HT1080 (cell line): ENCODE measurements at places on chromosomes 16 and 17. TPM values are rescaled to one million over a fixed set of nuclear protein-coding genes. Genes with fewer than 3 reads are reported as not detected.
A peak's percentile ranks its signal among the peaks of the same experiment; 100 is the strongest.

Gene PLK1
- total RNA-seq: 127 and 166 TPM in 2 replicates

Gene TMED6
- total RNA-seq: 0.11 and 0.23 TPM in 2 replicates

Gene MPV17L
- total RNA-seq: not detected in 2 replicates

Gene ABCA9
- not detected in 2 replicates for total RNA-seq

Gene KRT27
- total RNA-seq: not detected in 2 replicates

Gene ITFG1
- 26.9 and 34.4 TPM in 2 replicates for total RNA-seq

Gene KRTAP17-1
- not detected in 2 replicates for total RNA-seq

DNA sequence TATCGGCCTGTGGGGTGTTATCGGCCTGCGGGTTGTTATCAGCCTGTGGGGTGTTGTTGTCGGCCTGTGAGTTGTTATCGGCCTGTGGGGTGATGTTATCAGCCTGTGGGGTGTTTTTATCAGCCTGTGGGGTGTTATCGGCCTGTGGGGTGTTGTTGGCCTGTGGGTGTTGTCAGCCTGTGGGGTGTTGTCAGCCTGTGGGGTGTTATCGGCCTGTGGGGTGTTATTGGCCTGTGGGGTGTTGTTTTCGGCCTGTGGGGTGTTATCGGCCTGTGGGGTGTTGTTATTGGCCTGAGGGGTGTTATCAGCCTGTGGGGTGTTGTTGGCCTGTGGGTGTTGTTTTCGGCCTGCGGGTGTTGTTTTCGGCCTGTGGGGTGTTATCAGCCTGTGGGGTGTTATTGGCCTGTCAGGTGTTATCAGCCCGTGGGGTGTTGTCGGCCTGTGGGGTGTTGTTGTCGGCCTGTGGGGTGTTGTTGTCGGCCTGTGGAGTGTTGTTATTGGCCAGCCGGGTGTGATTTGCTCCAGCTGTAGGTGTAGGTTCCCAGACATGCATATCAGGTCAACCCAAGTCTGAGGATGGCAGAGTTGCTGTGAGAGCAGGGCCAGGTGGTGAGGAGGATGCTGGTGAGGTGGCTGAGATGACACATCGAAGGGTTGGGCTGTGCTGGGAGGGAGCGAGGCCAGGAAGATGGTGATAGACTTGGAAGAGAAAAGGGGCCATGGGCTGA is 7.1 kb downstream of the TRARG1 start:
- no peak for DNase-seq

DNA sequence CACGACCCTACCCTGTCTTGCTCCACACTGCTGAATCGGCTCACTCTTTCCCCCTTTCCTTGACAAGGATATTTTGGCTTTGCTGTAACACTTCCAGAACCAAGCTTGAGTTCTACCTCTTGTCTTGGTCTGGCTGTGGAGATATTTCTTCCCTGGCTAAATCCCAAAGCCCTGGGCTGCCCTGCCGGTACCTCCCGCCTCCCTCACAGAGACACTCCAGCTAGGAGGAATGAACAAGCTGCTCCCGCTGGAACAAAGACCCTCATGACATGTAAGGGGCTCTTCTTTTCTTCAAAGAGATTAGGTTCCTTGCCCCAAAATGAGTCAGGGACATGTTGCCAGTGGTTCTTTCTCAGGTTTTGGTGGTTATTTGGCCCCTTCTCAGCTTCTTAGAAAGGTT is 10.8 kb downstream of the INPP5K start:
- no peak for DNase-seq

GRCh38 chr17:73090396-73091202 is 1.9 kb downstream of the SLC39A11 start:
- DNase-seq: no peak

DNA sequence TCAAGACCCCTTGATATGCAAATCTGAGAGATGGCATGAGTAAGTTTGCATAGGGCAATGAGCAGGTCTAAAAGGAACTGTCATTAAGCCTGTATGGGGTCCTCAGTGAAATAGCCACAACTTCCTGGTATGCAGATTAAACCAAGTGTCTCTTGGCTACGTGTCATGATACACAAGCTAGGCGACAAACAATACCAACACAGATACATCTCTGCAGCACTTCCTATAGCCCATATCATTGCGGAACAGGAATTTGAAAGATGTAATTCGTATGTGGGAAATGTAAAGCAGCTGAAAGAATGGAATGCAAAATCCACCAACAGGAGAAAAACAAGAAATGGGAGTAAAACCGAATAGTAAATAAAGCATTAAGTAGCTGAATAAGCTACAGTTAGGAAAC is 12.9 kb downstream of the PRSS22 start:
- no peak for DNase-seq

- DNase-seq: no peak
Observed at GRCh38 chr16:14549789-14550153, 80.3 kb downstream of the PARN start.

GRCh38 chr17:79006794-79007503 is 2.6 kb downstream of the CANT1 start:
- no peak for DNase-seq

DNA sequence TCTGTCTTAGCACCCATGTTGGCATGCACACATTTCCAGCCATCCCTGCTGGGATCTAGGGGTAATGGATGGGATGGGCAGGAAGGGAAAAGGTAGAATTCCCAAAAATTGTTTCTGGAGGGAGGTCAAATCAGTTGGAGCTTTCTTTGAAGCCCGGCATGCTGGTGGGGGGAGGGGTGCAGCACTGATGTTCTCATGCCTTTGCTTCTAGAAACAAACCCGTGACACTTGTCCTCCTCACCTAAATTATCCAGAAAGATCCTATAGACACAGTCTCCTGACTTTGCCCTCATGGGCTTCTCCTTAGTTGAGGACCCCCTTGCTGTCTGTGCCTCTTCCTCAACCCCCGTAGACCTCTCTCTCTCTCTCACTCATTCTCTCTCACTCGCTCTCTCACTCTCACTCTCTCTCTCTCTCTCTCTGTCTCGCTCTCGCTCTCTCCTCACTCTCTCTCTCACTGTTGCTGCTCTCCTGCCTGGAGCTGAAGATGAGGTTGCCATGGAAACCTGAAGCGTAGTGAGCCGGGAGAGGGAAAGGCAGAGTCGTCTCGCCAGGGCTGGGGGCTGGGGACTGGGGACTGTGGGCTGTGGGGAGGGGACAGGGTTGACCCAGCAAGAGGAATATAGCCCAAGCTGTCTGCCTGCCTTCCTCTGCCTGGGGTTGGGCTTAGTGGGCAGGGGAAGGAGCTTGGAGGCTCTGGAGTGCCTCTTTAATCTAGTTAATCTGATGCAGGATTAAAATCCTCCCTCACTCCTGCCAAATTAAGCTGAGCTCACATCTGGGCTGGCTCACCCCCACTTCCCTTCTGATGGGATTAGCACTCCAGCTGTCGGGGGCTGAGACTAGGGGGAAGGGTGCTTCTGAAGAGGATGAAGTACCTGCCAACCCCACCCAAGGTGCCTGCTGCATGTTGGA is 16.1 kb downstream of the LASP1 start:
- no peak for DNase-seq

- no peak for DNase-seq
Observed at GRCh38 chr16:11586378-11586855, 302 bp downstream of the LITAF start.

DNA sequence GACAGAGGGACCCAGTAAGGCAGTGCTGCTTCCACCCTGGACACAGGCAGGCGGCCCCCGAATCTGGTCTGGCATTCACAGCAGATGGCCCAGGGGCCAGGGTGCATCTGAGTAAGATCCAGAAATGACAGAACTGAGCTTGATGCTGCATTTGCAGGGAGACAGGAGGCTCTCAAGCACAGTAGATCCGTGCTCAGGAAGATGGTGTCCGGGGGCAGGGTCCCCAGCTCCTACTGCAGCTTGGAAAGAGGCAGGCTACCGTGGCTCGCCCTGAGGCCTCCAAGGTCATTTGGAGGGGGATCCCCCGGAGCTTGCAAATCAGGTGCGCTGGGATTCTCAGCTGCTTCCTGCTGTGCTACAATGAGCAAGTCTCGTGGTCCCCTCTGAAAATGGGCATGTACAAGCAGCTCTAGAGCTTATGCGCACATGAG is 2.2 kb downstream of the C16orf95 start:
- DNase-seq: no peak

- DNase-seq: no peak
Observed at GRCh38 chr17:30187573-30187972, 47.9 kb downstream of the SLC6A4 start.

DNA sequence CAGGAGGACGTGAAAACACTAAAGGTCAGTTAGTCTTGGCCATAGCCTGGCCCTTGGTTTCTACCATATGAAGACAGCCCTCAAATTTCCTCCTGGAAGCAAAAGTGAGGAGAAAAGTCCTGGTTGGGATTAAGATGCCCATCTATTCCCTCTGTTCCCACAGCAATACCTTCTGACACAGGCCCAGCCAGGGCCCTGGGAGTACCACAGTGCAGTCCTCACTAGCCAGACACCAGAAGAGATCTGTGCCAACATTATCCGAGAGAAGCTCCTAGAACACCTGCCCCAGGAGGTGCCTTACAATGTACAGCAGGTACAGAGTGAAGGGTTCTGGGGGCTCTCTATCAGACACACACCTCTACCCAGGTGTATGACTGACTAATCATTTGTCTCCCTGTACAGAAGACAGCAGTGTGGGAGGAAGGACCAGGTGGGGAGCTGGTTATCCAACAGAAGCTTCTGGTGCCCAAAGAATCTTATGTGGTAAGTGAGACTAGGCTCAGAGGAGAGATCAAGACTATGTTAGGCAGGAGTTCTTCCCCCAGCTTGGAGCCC is 4.1 kb downstream of the ERAL1 start:
- DNase-seq: no peak

DNA sequence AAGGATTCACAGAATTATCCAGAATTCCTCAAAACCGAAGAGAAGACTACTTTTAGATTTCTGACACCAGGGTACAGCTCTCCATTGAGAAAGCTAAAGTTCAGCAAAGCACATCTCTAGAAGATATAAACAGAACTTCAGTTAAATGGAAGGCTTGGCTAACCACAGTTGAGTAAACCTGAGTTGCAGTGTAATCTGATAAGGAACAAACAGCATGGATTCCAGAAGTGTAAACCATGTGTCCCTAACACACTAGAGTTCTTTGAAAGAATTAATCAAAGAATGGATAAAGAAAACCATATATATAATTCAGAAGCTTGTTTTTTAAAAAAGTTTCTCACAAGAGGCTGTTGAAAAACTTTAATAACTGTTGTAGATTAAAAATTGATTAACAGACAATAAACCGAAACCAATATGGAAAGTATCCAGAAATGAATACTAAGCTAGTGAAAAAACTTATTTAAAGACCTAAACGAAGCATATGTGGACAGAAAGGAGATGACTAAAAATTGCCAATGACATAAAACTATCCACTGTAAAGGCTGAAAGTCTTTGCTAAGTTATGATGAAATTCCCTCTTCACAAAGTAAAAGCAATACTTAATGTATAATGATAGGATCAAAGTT is 4.3 kb downstream of the RNF43 start:
- DNase-seq: no peak

GRCh38 chr17:2027528-2028233 is 2.3 kb upstream of the DPH1 start:
- DNase-seq: no peak

- DNase-seq: peak; percentile 57
Observed at GRCh38 chr16:56245197-56245596, 53.9 kb downstream of the GNAO1 start.
